SIG-M5 (cell line): ENCODE measurements at places on chromosomes 16 and 17.

- no peak for DNase-seq
These were observed 22.6 kb downstream of the PRDM7 start for GRCh38 chr16:90054554-90054953.

GRCh38 chr17:48610282-48611211, at the start of gene HOXB7:
HOXB7 (minus strand) TSS chr17:48611017; CDS start chr17:48610918, 99 bp downstream.
- no peak for DNase-seq

DNA sequence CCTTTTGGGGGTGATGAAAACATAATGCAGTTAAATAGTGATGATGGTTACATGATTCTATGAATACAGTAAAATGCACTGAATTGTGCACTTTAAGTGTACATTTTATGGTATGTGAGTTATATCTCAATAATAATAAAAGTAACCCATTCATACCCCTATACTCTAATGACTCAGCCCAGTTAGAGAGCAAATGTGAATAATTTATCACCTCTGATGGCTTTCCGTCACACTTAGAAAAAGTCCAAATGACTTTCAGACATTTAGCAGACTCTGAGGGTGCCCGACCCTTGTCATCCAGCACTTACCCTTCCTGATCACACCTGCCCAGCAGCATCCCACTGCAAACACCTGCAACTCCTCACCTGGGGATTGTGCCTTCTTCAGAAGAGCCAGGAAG, 148.1 kb upstream of the MAF start:
- DNase-seq, result no peak

GRCh38 chr17:53527473-53527872, 295.3 kb upstream of the KIF2B start:
- no peak for DNase-seq

GRCh38 chr17:40097931-40098845, 2.2 kb downstream of the NR1D1 start:
- no peak for DNase-seq
